ENCODE measurements at places on chromosomes 11 and 22. TPM values are rescaled to one million over a fixed set of nuclear protein-coding genes. Genes with fewer than 3 reads are reported as not detected.

RIMBP3B gene
- polyA plus RNA-seq = 0.17 TPM

LSP1 gene
- 542 TPM for polyA plus RNA-seq

CHRNA10 gene
- polyA plus RNA-seq = 0.73 TPM

SLC36A4 gene
- 65.2 TPM for polyA plus RNA-seq

LMF2 gene
- polyA plus RNA-seq = 16.6 TPM

OR2AG1 gene
- polyA plus RNA-seq = not detected

LMO2 gene
- 48.8 TPM for polyA plus RNA-seq

C11orf86 gene
- not detected for polyA plus RNA-seq

SERPIND1 gene
- polyA plus RNA-seq = not detected

ARHGAP32 gene
- 2.3 TPM for polyA plus RNA-seq

ADAMTS15 gene
- not detected for polyA plus RNA-seq
